Fibroblast of lung (primary cell): ENCODE measurements at places on chromosomes 3 and 15. TPM values are rescaled to one million over a fixed set of nuclear protein-coding genes. Genes with fewer than 3 reads are reported as not detected.

Gene SLC24A5
- total RNA-seq = not detected in 2 replicates

Gene PCYT1A
- total RNA-seq = 42.4 and 73.8 TPM in 2 replicates

Gene AGBL1
- total RNA-seq = not detected in 2 replicates

Gene MYD88
- 10.3 and 12.1 TPM in 2 replicates for total RNA-seq

Gene AHSG
- total RNA-seq = not detected in 2 replicates

Gene PLA2G4E
- total RNA-seq = not detected in 2 replicates

Gene SLC9C1
- total RNA-seq = under 0.01 TPM in 1 of 2 replicates, not detected in the other

Gene RPUSD2
- total RNA-seq = 11.6 and 13.1 TPM in 2 replicates

Gene GRM7
- total RNA-seq = 0.26 TPM in 1 of 2 replicates, not detected in the other

Gene CD80
- under 0.01 TPM in 2 replicates for total RNA-seq

- DNase-seq = peak; percentile 80
Measured at GRCh38 chr3:160134964-160135363, 90.3 kb upstream of the C3orf80 start.

DNA sequence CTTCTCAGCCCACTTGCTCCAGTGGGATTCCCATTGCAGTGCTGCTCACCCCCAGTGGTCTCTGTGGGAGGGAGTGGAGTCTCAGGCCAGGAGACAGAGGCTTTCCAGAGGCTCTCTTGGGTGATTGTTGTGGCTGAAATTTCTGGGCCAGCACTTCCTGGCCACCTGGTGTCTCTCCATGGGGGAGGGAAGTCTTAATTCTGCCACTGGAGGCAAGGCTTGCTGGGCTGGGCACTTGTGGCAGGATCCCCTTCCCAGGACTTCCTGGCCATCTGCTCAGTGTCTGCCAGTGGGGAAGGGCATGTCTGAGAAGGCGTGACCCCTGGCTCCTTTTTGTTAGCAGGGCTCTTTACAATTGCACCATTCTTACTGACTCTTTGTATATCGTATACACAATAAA lies 351.8 kb downstream of the GABRB3 start:
- no peak for DNase-seq

GRCh38 chr15:43550527-43551363 lies 33.3 kb downstream of the MAP1A start:
- peak; percentile 79 for DNase-seq

DNA sequence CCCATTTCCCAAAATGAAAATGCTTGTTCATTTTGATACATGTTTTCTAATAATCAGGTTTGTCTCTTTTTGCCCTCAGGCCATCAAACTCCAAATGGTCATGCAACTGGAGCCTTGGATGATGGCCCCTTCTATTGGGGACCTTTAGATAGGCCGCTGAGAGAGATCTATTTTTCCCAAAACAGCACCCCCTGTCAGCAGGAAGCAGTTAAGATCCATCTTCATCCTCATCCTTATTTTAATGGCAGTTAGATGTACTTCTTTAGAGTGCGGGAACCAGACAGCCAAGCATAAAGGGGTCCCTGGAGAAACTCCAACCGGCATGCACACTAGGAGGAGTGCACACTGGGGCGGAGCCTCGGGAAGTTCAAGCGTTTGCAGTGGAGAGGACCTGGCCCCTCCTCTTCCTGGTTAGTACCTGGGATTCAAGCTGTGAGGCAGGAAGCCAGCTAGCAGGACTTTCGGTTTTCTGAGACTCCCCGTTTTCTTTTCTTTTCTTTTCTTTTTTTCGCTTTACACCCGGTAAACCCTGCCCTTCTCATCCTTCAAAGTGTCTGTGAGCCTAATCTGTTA lies 31.9 kb upstream of the STRIT1 start:
- peak; percentile 32 for DNase-seq

- no peak for DNase-seq
Measured at GRCh38 chr15:63172851-63173451, 15.7 kb upstream of the RPS27L start.

GRCh38 chr15:30985081-30985531 lies 6.3 kb downstream of the MTMR10 start:
- DNase-seq = peak; percentile 5

DNA sequence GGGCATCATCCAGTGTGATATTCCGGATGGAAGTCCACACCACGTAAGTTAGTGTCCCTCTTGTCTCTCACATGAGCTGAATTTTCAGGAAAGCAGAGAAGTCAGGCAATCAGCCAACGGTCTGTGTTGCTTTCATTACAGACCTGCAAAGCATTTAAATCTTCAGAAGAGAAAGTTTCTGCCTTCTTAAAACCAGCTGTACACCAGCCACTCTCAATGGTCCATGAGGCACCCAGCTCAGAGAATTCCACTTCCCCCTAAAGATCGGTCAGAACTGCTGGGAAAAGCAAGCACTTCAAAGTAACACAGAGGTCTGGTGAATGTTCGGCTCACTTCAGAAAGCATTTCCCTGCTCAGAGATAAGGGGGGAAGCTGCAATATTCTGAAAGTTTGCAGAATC lies 903.7 kb downstream of the EPHA3 start:
- DNase-seq = peak; percentile 27

- DNase-seq = no peak
Measured at GRCh38 chr3:152729906-152730305, 105.0 kb upstream of the P2RY1 start.

GRCh38 chr3:50254577-50255250 lies 14.2 kb upstream of the SEMA3B start:
- peak; percentile 47 for DNase-seq

GRCh38 chr15:88586401-88587162 lies 34.6 kb upstream of the AEN start:
- peak; percentile 42 for DNase-seq

GRCh38 chr3:51568996-51569395 lies 30.5 kb downstream of the RAD54L2 start:
- DNase-seq = no peak

GRCh38 chr15:81286621-81287121 lies 37.3 kb downstream of the STARD5 start:
- DNase-seq = no peak

GRCh38 chr3:12556314-12556689 lies 585 bp upstream of the MKRN2 start:
- DNase-seq = no peak

GRCh38 chr15:97009031-97009431 lies 678.5 kb downstream of the NR2F2 start:
- DNase-seq = peak; percentile 33

DNA sequence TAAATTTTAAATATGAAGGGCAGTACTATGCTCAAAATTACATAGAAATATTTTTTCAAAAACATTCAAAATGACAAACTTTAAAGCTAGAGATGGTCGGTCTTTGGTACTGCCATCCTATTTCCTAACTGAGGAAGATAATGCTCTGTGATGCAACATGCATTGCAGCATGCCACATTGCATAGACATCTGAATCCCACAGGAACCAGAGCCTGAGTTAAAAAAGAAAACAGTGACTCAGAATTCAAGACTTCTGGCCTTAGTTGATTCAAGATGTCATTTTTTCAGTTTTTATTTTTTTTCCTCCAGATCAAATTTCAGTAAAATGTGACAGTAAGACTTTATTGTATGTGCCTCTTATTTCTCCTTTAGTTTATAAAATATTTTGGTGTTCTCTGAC lies 33.1 kb downstream of the TP63 start:
- DNase-seq = peak; percentile 91

GRCh38 chr15:30929982-30930381 lies 26.3 kb downstream of the FAN1 start:
- no peak for DNase-seq

DNA sequence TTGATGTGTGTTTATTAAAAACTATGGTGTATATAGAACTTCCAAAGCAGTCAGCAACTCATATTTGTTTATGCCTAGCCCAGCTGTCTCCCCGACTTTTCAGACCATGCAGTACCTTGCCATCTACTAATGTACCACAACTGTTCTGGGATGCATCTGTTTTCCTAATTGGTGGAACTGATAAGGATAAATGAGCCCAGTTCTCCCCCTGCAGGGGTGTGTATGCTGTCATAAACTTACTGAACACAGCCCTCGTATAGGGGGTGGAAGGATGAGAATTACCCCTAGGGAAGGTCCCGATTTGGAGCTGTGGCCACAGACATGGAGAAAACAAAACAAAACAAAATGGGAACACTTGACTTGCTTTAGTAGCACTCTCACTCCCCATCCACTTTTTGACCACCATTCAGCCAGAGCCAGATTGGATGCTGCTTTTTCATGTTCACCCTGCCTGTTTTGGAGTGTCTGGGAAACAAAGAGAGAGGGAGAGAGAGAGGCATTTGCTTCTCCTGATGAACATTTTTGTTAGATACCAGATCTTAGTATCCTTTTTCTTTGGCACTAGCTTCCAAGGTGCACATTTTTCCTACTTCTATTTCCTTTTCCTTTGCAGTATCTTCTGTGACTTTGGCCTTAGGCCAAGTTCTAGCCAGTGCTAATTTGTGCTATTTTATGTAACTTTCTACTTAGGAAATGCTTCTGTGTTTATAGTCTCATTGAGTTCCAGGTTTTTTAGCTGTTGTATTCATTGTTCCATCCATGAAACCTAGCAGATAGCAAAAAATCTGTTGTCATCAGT lies 29.1 kb downstream of the CADM2 start:
- no peak for DNase-seq

DNA sequence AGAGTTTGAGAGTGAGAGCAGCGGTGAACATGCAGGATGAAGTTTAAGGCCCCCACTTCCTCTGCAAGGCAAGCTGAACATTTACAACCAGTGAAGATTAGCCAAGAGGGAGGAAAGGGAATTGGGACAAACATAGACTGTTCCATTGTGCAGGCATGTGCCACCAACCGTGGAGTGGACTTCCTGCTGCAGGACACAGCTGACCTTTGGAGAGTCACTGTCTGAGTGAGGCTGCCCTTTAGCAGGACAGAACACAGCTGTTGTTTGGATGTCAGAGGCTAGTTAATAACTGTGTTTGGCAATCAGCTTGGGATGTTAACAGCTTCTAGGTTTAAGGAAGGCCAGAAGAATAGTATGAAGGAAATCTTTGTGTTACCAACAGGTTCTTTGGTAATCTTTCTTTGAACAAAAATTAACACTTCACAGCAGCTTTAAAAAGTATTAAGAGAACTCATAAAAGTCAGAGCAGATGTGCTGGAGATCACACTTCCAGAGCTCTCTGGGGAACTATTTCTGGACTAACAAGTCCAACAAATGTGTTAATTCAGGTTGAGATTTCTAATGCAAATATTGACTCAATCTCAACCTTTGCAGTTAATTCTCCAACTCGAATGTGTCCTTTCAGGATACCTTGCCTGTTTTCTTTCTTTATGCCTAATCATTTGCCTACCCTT lies 31.4 kb downstream of the CTDSPL start:
- DNase-seq = peak; percentile 53

GRCh38 chr3:115217678-115218451 lies 70.8 kb upstream of the ZBTB20 start:
- DNase-seq = peak; percentile 80

DNA sequence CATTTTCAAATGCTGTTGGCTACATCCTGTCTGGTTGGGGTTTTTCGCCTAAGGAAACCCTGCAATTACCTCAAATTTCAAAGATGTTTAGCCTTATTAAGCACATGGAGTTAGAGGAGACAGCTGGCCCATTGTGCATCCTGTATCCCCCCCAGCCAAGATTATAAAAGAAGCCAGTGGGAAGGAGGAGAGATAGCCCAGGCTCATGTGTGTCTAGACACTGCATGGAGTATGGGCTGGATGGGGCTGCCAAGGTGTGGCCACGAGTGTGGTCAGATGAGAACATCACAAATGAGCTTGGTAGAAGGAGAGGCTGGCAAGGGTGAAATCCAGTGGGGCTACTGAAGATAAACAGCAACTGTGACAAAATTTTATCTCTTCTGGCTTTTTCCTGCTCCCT lies 270.0 kb upstream of the TBC1D5 start:
- no peak for DNase-seq

DNA sequence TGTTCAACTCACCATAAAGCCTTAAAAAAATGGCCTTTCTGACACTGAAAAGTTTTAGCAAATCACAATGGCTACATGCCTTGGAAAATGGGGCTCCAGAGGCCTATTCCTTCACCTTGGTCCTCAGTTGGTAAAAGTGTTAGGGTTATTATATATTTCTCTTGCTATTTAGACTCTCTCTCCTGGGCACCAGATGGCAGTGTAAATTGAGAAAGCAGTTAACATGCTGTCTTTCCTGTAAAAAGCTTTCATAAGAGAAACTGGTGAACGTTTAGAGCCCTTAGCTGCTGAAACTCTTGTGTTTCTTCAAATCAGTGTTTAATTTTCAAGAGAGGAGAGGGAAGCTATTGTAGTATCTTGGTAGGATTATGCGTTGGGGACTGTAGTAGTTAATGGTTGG lies 89.9 kb downstream of the LRTM1 start:
- DNase-seq = peak; percentile 27

DNA sequence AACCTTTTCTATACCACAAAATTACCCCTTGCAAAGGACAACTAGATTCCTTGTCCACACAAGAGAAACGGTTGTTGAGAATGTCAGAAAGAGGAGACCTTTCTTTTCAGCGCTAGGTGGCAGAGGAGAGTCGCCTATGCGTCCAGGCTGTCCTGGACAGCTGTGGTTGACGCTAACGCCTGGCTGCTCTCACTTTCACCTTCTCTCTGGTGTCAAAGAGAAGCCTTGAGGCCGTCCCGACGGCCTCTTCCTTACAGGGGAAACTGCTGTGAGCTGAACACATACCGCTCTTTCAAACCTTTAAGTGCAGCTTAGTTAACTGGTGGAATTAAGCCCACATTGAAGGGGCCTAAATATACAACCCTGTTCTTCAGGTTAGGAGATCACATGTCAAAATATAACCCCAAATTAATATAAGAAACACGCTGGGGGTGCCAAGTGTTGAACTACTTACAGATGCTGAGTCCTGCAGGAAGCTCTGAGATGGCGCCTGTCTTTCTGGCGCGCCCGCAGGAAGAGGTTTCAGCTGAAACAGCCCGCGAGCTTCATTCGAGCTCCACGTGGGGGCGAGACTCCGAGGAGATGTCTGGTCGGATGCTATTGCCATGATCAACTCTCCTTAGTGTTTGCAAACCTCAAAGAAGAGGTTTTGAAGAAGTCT lies 26.1 kb upstream of the KBTBD8 start:
- peak; percentile 81 for DNase-seq

GRCh38 chr15:65558336-65558735 lies 28.1 kb downstream of the HACD3 start:
- DNase-seq = peak; percentile 81

GRCh38 chr3:10467904-10468612 lies 37.3 kb downstream of the ATP2B2 start:
- DNase-seq = no peak

DNA sequence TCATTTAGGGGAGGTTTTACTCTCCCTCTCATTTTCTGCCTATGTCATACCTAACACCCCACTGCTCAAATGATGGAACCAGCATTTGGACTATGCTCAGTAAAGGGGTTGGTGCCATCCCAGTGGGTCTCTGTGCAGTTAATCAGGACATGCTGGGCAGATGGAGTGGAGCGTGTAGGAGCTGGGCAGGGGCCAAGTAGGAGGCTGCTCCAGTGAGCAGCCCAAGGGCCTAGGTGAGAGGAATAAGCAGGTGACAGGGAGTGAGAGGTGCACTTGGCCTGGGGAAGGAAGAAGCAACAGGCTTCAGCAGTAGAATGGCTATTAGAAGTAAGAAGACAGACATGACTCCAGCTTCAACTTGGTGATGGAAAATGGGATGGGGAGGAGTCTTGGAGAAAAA lies 72.2 kb downstream of the EPHB1 start:
- DNase-seq = no peak

DNA sequence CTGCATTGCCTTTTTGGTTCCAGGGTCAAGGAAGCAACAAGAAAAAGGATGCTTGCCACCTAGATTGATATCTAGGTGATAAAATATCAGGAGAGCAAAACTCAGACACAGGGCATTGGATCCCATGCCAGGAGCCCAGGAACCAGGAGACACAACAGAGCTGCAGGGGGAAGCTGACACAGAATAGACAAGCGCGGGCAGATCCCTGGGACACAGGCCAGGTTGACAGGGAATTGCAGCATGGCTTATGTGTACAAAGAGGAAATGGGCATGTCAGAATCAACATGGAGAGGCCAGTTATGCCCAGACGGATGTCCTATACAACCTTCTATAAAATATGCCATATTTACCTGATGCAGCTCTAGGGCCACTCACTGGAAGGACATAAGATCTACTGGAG lies 84.2 kb downstream of the SEMA6D start:
- no peak for DNase-seq
